ENCODE measurements at places on chromosomes 16 and 17.

GRCh38 chr17:78525511-78526160 lies 51.6 kb downstream of the DNAH17 start:
- no peak for DNase-seq

DNA sequence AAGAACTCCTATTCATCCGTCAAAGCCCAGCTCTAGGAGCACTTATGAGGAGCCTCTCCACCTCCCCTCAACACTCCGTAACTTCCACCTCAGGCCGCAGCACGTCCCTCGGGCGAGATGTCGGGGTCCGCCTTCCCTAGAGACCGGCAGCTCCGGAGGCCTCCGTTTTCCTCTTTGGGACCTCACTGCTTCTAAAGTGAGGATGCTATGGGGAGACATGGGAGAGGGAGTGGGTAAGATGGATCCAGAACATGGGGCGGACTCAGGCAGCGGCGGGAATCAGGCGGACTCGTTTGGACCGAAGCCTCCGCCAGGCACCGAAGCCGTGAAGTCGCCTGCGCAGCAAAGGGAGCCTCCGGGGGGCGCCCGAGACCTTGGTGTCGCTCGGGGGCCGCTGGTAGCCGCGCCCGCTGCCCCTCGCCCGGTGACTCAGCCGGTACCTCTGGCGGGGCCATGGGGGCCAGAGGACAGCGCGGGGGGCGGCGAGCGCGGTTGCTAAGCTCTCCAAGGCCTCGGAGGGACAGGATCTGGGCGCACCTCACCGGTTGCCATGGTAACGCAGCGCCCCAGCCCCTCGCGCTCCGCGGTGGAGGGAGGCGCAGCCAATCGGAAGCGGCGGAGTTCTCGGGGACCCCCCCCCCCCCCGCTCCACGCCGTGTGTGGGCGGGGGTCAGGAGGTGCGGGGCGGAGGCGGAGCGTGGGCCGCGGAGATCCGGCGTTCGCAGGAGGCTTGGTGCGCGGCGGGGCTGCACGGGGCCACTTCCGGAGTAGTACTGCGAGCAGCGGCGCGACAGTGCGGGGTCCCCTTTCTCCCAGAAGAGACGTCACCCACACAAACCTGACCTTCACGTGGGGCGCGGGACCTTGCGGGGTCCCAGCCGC lies 1.3 kb upstream of the HIC1 start:
- DNase-seq, result no peak

GRCh38 chr17:63929860-63930766 lies 2.0 kb downstream of the CD79B start:
- DNase-seq, result no peak

DNA sequence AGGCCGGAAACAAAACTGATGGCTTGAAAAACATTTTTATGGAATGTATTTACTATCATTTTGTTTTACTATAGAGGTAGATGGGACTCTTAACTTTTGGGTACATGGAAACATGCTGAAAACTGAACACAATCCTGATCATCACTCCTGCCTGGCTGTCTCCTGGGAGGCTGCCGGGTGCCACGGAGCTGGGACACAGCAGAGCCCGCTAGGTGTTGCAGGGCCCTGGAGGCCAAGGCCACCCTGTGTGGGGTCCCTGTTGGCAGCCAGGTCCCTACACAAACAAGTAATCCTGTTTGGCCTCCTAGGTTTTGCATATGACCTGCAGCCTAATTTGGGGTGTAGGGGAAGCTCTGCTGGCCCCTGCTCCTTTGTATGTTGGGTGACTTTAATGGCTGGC lies 17.5 kb downstream of the PLD6 start:
- DNase-seq, result no peak

DNA sequence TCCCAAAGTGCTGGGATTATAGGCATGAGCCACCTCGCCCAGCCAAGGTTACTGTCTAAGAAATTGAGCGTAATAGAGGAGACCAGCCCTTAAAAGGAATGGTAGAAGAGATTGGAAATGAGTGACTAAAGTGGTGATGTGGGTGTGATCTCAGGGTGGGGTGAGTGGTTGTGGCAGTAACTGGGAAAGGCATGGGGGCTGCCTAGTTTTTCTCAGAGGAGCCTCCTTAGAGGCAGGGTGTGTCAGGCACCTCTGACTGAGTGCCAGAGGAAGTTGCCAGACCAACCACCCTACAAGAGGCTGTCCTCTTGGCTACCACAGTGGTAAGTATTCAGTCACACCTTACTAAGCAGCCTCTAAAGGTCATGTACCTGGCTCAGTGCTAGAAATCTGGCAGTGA lies 8.9 kb downstream of the DUS2 start:
- no peak for DNase-seq

GRCh38 chr16:87856791-87857228 lies 12.5 kb downstream of the SLC7A5 start:
- no peak for DNase-seq

DNA sequence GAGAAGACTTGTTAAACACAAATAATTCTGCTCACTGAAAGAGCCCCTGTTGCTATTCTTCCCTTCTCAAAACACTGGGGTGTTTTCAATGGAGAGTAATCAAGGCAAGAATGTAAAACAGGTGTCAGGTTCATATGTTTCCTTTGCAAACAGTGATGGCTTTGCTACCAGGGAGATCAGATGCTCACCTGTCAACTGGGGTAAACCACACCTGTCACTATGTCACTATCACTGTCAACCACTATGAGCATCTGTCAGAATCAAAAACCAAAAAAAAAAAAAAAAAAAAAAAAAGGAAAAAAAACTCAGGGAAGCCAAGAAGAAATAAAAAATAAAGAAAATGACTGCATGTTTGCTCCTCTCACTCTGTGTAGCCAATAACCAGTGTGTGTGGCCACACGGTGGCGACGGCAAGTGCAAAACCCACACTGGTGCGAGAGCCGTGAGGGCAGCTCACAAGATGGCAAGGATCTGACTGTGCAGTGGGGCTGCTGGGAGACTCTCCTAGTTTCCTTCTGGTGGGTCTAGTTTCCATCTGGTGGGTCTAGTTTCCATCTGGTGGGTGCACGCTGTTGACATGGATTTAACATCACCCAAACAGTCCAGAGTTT lies 22.7 kb downstream of the USP22 start:
- DNase-seq, result no peak

DNA sequence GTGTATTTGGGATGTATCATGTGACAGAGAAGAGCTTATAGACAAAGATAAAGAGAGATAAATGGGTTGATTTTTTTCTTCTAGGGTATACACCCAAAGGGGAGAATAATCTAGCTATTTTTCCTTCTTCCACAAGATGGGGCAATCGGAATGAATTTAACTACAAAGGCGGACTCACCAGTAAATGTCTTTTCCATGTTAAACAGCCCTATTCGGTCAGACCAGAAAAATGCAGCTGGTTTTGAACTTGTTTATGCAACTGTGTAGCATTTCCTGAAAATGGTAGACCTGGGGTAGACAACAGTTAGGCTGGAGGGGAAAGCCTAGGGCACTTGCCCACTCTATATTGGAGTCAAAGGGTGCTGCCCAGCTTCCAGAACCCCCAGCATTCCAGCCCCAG lies 477.1 kb downstream of the TOX3 start:
- DNase-seq, result no peak

GRCh38 chr17:58996968-58997367 lies 109.7 kb downstream of the TRIM37 start:
- DNase-seq, result no peak

All from HTR-8/SVneo (cell line).